ENCODE measurements at places on chromosomes 2 and 18. TPM values are rescaled to one million over a fixed set of nuclear protein-coding genes. Genes with fewer than 3 reads are reported as not detected.
A peak's percentile ranks its signal among the peaks of the same experiment; 100 is the strongest.

Gene SH3YL1
- total RNA-seq = 69.5 TPM

DNA sequence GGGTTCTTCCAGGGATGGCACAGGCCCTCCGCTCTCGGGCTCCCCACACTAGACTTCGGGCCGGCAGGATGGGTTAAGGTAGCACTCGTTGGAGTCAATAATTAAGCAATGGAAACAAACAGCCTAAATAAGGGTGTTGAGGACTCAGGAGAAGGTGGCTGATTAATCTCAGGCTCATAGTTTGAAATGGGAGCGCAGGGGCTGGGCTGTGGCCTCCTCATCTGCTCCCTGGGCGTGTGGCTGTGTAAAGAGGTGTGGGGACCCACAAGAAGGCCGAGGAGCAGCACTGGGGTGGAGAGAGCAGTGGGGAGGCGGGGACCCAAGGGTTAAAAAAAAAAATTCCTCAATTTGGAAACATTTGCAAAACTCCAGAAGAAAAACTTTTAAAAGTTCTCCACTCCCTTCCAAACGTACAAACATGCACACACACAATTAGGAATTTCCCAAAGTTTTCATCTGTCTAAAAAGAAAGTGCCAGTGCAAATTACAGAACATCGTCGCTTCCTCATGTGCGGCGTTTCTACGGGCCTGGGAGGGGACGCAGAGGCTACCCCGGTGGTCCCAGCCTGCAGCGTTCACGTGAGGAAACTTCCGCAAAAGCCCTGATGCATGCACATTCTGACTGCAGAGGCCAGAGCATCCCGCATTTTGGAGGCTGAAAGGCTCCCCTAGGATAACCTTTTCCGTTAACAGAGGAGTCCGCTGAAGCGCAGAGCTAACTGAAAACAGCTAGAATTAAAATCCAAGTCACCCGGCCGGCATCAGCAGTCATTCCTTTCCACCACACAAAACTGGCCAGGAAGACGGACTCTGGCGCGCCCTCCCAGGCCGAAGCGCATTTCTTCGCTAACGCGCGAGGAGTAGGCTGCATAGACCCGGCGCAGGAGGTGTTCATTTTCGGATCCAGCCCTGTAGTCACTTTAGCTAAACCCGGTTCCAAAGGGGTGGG, 1.0 kb upstream of the TUBB6 start:
- H3K4me3 ChIP-seq = no peak overlapping the region
- H3K4me1 ChIP-seq = peaks cover 9% of the 10 kb centered on the region
- no peak for DNase-seq
- no peak overlapping the region for H3K27ac ChIP-seq
- peaks cover 9% of the 10 kb centered on the region for H3K27me3 ChIP-seq

DNA sequence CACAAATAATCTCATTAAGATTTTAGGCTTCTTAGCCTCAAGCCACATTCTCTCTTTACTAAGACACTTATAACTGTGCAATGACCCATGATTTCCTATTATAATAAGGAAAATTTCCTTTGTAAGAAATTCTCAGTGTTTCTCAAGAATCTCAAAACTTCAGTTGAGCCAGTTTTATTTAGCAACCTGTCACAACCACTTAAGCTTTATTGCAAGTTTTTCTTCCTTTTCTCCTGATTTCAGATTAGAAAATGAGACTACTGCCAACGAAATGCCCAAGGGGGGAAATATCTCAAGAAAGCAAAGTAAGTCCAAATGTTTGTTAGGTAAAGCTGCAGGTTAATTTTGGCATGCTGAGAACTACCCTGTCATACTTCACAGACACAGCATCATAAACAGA, 178.5 kb downstream of the THADA start:
- H3K4me3 ChIP-seq = no peak overlapping the region
- no peaks in the 10 kb centered on the region for H3K4me1 ChIP-seq
- no peak for DNase-seq

Gene MRPL19
- total RNA-seq = 27.6 TPM

DNA sequence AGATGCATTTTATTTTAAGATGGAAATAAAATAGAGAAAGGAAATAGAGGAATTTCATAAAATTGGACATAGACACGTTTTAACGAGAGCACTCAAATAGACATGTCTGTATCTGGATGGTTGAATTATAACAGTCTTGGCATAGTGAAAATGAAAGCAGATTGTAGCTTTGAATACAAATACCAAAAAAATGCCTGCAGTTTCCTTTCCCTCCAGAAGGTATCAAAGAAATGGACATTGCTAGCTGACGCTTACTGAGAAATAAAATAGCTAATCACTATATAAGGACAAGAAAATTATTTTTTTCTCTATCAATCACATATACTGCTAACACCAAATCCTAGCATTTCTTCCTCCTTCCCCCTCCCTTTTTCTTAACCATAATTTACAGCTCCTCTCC, 11.4 kb upstream of the MAPRE2 start:
- peak overlapping the region; percentile 25 for H3K4me3 ChIP-seq
- H3K27ac ChIP-seq = peak overlapping the region; percentile 80
- H3K4me1 ChIP-seq = peaks cover 36% of the 10 kb centered on the region
- H3K36me3 ChIP-seq = no peaks in the 10 kb centered on the region

Gene KCNK3
- total RNA-seq = not detected

Gene DTNA
- not detected for total RNA-seq

Gene IL36G
- not detected for total RNA-seq

Gene UGT1A7
- not detected for total RNA-seq

DNA sequence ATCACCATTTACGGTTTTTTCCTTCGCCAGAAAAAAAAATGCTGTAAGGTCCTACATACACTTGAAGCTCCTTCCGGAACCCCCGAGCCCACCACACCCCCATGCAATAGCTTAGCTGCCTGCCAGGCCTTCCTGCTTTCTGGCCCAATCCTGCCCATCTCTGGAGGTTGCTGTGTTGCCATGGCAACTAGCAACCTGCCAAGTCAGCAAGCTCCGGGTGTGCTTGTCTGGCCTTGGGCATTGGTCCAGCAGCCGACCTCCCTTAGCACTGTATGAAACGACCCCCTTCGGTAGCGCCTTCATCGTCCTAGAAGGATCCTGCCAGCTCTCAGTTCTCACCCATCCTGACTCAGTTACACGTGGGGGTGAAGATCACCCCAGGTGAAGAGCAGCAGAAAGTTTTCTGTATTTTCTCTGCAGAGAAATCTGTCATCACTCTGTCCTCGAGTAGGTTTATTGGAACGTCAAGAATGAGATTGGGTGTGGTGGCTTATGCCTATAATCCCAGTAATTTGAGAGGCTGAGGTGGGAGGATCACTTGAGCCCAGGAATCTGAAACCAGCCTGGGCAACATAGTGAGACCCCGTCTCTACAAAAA, 47.4 kb upstream of the MTCL1 start:
- no peaks in the 10 kb centered on the region for H3K4me1 ChIP-seq
- H3K27me3 ChIP-seq = peaks cover 4% of the 10 kb centered on the region
- no peak overlapping the region for H3K27ac ChIP-seq
- no peaks in the 10 kb centered on the region for H3K36me3 ChIP-seq

All from CD4-positive, alpha-beta memory T cell (primary cell).